Astrocyte of the hippocampus (primary cell): ENCODE measurements at places on chromosomes 4 and X.
A peak's percentile ranks its signal among the peaks of the same experiment; 100 is the strongest.

DNA sequence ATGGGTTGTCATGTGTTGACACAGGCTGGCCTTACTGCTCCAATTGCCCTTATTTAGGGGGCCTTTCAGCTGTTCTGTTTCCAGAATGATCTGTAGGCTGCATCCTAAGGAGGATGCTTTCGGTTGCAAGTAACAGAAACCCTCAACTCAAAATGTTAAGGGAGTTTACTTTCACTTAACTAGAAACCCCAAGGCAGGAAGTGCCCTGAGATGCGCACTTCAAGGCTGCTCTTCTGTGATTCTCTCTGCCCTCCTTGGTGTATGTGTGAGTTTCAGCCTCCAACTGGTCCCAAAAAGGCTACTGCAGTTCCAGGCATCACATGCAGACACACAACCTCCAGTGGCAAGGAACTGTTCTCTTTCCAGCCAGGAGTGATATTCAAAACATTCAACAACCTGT is 97.3 kb upstream of the ATP6AP2 start:
- DNase-seq: no peak

- DNase-seq: no peak
These were observed 26.3 kb upstream of the TMEM131L start for GRCh38 chr4:153439831-153440230.

- DNase-seq: no peak
These were observed 82.3 kb downstream of the GLRA3 start for GRCh38 chr4:174746710-174747109.

DNA sequence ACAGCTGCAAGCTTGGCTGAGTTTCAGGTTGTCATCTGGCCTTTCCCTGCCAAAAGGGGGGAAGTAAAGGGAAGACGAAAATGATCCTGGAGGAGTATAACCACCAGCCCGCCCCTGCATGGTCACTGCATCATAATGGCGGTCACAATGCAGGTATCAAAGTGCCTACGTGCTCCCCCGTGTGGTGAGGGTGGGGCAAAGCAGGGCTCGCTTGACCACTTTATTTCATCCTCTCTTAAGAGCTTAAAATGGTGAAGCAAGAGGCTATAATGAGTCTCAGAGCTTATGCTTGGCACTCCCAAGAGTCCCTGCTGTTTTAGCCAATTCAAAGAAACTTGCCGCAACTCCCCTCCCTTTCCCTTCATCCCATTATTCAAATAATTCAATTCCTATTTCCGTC is 105.6 kb downstream of the APOOL start:
- no peak for DNase-seq

DNA sequence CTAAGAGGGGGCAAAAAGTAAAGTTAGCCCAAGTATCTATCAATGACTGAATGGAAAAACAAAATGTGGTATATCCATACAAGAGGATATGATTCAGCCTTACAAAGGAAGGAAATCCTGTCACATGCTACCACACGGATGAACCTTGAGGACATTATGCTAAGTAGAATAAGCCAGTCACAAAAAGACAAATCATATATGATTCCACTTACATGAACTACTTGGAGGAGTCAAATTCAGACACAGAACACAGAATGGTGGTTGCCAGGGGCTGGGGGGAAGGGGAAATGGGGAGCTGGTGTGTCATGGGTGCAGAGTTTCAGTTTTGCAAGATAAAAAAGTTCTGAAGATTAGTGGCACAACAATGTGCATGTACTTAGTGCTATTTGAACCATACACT is 101.8 kb downstream of the SH3KBP1 start:
- DNase-seq: no peak

DNA sequence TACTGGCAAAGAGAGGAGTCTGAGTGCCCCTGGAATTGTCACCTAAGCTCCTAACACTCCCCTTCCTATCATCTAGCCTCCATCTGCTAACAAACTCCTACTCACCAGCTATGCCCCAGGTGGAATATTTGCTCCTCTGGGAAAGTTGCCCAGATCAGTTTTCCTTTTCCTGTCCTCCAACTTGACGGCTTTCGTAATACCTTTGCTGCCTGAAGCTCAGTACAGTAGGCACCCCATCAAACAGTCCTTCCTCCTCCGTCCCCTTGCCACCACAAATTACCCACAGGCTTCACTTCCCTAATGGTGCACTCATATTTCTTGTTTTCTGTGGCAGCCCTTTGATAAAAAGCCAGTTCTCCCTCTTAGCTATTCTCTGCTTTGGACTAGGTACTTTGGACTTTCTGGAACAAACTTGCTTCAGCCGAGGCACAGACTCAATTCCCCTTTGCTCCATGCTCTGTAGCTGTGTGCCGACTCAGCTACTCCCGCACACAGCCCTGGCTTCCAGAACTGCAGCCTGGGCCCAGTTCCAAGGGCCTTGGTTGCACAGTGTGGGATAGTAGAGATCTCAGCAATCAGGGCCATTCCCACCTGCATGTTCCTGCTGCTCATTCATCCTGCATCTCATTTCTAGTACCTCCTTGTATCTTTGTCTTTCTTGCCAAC is 605.1 kb downstream of the BCOR start:
- no peak for DNase-seq

- no peak for DNase-seq
These were observed 35.5 kb upstream of the GPC3 start for GRCh38 chrX:134020910-134021309.

DNA sequence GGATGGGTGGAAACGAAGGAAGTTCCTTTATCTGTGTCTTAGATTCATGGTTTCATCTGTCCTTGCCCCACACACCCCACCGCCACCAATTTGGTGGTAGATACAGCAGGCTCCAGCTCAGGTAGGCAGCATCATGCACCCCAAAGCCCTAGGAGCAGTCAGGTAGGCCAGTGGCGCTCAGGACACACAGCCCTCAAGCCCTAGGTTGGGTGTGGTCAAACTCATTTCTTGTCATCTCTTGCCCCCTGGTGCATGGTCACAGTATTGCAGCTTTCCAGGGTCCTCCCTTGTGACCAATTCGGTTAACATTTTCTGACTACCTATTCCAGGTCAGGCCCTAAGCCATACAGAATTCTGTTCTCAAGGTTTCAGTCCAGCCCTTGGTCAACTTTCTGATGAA is 14.5 kb upstream of the PRRG3 start:
- peak; percentile 42 for DNase-seq

DNA sequence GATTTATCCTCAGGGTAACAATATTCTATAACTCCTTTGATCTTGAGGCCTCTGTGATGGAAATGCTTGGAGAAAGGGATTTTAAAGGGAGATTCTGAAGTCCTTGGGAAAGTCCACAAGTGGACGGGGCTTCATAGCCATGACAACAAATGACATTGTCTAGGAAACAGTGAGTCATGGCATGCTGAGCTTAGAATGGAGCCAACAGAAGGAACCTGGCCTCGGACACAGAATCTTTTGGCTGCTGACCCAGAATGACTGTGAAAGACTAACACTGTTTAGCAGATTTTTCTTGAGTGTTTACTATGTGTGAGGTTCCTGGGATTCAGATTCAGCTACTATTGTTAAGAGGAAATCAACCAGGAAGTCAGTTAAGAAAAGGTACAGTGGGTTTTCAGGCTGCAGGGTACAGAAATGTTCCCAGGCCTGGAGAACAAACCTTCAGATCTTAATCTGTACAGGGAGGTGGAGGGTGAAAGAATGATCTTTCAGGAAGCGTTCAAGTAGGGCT is 18.1 kb upstream of the CXCL2 start:
- peak; percentile 97 for DNase-seq

GRCh38 chr4:184961660-184962059 is 56.6 kb upstream of the HELT start:
- no peak for DNase-seq

DNA sequence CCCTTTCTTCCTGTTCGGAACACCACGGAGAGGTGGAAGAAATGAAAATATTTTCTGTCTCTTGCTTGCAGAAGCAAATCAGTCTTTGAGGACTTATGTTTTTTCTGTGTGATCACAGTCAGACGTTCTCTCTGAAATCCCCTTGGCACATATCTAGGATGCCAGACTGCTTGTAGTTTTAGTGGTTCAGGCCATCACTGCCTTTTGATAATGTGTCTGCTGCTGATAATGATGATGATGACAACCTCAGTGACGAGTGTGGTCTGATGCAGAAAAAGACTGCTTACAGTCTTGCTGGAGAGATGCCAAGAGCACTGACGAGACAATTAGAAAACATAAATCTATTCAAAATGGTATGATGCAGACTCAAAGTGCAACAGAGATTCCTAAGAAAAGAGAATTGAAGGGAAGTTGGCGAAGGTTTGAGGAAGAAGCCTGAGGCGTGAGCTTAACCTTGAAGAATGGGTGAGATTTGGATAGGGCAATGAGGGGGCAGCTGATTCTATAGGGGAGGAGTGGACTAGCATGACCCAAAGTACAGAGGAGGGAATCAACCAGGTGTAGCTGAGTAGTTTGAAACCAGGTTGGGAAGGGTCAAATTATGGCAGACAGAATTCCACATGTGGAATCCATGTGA is 7.9 kb downstream of the RAB33A start:
- DNase-seq: peak; percentile 32

- peak; percentile 65 for DNase-seq
These were observed 8.3 kb downstream of the RPS4X start for GRCh38 chrX:72268597-72269365.

DNA sequence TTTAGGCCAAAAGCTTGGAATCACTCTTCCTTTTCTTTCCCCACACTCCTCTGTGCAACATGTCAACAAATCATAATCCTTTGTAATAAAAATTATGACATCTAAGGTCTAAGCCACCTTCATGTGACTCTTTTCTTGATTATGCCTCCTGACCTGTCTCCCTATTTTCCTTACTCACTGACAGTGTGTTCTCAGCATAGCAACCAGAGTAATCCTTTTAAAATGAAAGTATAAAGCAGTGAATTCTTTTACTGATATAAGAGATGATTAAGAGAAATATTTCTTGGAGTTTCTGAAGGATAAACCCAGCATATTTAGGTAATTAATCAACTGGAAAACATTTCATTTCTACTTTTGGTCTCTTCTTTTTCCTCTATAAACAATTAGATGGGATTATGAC is 44.7 kb downstream of the USO1 start:
- DNase-seq: no peak

GRCh38 chr4:147096667-147097604 is 151.3 kb upstream of the TTC29 start:
- peak; percentile 65 for DNase-seq

- no peak for DNase-seq
These were observed 171.0 kb upstream of the RPS6KA3 start for GRCh38 chrX:20437683-20438082.
